HuH-7.5 (cell line): ENCODE measurements at places on chromosomes 13 and 19.

GRCh38 chr19:58551577-58552471 lies 3.1 kb downstream of the CHMP2A start:
- peak; percentile 27 for DNase-seq

DNA sequence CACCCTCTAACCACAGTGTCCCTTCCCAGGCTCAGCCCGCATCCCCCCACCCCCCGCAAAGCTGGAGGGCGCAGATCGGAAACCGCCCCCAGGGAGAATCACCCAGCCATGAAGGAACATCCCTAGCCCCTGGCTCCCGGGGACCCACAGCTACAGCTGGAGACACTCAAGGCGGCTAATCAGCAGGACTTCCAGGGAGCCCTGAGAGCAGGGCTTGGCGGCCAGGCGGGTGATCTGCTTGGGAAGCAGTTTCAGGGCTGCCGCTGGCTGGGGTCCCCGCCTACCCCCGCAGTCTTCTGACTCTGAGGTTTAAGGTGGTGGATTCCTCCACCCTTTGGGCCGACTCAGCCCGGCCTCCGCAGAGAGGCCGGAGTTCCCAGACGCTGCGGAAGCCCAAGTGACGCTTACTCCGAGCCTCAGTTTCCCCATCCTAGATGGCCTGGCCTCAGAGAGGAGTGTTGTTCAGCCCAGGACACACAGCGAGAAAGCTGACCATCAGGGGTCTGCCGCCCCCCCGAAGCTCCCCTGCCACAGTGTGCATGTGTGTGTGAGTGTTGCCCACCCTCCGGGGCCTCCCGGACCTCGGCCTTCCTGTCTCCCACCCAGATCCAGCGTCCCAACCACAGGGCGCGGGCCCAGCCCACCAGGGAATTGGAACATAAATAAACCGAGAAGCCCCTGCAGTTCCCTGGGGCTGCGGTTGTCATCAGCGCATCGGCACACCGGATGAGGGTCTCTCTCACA lies 9.8 kb downstream of the FUT6 start:
- DNase-seq, result no peak

DNA sequence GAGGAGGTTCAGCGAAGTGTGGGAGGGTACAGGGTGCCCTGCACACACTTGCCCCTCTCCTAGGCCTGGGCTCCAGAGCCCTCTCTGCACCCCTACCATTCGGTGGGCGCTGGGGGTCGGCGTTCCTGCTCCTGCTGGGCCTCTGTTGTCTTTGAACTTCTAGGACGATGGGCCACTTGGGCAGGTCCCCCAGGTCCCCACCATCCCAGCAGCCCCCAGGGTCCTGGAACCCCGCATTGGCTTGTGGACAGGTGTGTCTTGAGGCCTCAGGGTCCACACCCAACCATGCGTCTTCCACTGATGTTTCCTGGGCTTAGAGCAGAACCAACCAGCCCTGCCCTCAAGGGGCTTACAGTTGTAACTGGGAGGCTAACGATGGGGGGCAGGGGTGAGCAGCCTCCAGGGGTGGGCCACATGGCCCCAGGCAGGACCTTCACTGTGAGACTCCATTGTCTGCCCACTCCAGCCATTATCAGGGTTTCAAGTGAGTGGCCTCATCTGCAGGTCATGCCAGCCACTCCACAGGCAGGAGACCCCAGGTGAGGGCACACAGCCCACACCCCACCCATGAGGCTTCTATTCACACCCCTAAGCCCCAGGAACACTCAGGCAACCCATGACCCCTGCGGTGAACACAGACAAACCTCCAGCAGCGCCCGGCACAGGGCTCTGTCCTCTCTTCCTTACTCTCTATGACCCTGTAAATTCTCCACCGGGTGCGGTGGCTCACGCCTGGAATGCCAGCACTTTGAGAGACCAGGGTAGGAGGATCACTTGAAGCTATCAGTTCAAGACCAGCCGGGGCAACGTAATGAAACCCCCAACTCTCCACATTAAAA lies 2.0 kb upstream of the KLF16 start:
- DNase-seq, result no peak

GRCh38 chr13:98752467-98753290 lies at the start of gene SLC15A1:
TSS of gene SLC15A1 (minus strand) at chr13:98752672. CDS start at chr13:98752598, 74 bp downstream.
- no peak for DNase-seq

DNA sequence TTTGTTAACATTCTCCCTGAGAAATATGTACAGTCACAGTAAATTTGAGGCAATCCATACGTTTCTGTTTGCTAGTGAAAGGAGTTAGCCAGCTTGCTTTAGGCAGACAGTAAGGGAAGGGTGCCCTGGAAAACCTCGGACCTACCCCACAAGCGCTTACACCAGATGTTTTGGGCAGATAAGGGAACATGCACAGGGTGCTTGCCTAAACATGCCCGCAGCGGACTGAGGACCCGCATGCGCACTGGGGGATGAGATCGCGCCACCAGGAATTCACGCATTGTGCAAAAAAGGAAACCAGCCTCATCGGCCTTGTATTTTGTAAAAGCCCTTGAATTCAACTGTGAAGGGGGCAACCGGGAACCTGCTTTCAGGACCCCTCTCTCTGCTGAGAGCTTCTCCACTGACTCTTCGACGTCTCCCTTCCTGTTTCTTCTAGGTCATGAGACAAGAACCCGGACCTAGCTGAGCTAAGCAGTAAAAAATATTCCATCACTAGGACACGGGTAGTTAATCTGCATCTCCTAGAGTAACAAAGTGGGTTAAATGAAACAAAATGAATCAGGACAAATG lies 1399.2 kb upstream of the ATXN8OS start:
- DNase-seq, result peak; percentile 6

DNA sequence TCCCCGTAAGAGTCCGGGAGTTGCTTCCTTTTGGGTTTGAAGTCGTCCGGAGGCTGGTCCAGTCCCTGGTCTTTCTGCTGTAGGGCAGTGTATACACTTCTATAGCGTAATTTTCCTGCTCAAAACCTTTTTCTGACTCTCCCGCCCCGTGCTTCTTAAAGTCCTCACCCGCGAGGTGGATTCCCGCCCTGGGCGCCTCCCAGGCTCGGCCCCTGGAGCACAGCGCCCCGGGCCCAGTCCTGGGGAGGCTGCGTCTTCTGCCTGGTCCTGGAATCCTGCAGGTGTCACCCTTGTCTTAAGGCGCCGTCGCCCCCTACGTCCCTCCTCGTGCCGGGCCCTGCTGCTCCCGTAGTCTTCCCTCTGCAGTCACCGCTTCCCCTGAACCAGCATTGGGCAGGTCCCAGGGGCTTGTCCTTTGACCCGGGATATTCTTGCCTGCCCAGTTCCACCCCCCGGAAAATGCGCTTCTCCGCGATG lies 34.4 kb upstream of the ZNF808 start:
- DNase-seq, result no peak

DNA sequence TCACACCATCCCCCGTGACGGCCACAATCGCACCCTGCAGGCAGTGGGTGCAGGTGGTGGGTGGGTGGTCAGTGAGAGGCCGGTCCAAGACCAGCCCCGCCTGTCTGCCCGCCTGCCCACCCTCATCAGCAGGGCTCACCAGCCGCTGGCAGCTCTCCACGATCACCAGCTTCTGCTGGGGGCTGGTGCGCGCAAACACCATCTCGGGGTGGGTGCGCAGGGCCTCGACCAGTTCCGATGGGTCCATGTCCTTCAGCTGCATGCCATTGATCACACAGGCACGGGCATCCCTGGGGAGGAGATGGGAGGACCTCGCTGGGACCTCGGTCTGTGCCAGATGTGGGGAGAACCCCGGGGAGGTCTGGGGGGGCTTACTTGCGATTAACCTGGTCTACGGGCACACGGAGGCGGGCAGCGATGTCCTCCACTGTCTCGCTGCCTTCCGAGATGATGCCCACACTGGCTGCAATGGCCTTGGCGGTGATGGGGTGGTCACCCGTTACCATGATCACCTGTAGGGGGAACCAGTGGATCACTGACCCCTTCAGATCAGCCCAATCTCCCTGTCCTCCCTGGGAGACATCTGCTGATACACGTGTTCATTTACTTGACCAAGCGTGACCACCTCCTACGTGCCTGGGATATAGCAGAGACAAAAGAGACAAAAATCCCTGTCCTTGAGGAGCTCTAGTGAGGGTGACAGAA lies 8.0 kb downstream of the ATP4A start:
- DNase-seq, result peak; percentile 77

DNA sequence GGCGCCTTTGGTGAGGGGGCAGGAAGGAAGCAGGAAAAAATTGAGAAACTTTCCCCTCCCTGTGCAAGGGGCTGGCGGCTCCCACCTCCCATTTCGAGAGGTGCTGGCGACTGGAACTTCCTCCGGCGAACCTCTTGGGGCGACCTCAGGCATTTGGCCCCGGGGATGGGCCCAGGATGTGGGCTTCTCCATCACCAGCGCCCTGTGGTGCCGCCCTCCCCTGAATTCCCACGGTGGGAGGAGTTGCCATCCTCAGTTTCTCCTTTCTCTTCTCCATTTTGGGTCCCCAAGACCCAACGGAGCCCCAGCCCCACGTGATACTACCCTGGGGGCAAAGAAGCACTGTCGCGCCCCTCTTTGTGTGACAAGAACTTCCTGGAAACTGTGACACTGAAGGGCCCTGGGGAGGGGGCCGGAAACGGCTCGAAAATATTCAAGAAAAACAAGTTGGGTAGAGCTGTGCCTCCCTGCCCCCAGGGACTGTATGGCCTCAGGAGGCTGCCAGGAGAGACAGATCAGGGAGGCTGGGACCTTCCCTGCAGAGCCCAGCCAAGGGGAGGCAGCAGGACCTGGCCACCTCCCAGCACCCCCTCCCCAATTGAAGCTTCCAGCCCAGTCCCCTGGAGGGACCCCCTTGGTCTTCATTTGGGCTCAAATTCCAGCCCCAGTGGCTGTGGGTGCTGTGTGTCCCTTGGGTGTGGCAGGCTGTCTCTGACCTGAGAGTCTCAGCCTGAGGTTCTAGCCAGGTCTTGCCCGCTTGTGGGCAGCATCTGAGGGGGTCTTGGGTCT lies 16.2 kb upstream of the AP1M2 start:
- DNase-seq, result peak; percentile 19

- DNase-seq, result no peak
Observed at GRCh38 chr13:85031771-85032170, 767.4 kb downstream of the SLITRK6 start.

DNA sequence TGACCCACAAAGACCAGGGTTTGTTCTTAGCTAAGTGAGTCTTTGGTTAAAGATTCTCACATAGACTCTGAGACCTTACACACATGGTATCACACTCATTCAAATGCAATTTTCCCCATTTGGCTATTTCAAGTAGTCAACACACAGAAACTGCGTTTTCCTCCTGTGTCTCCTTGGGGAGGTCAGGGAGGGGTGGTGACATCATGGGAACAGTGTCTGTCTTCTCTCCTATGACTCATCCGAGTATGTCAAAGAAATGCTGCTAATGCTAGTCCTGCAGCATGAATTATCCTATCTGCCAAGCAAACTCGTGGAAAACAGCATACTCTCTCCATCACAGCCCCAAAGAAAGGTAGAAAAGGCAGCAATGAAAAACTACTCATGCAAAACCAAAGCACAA lies 100.2 kb downstream of the ENOX1 start:
- no peak for DNase-seq
